ENCODE measurements at places on chromosomes 12 and 14.

GRCh38 chr14:50922803-50923202, 21.5 kb downstream of the PYGL start:
- no peak for DNase-seq

DNA sequence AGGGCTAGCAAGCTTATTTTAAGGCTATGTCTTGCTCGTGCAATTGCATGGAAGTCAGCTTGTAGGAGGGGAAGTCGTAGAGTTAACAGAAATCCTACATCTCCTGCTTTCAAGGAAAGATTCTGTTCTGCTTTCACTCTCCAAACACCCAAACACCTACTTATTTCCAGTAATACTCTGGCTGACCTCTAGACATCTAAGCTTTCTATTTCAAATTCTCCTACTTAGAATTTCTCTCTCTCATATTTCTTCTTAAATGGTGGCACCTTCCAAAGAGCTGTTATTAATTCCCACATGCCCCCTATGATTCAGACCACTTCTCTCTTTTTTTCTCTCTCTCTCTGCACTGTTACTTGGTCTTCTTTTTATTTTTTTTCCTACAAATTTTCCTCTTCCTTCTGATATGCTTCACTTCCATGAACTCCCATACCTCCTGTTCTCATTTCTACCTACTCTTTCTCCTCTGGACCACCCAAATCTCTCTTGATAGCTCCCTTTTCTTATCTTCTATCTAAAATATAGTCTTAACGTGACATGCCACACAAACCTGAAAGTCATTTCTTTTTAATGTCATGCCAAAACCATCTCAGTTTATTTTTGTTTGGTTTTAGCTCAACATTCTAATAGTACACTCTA, 90.8 kb downstream of the RPS6KA5 start:
- no peak for DNase-seq

- DNase-seq = no peak
These were observed 41.4 kb downstream of the BORCS5 start for GRCh38 chr12:12398026-12398859.

DNA sequence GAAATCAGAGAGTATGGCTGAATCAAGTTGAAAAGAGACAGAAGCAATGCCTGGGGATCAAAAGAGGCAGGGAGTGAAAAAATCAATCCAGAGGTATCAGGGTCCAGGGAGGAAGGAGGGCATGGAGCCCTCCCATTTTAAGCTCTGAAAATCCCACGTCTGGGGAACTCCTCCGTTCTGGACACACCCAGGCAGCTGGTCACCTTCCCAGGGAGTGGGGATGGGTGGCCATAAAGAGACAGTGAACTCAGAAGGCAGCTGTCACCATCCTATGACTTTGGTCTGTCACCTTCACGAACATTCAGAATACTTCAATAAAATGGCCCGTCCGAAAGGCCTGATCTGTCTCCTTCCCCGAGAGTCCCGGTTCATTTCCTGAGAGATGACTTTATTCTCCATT, 71.6 kb downstream of the MAP1LC3B2 start:
- DNase-seq = no peak

DNA sequence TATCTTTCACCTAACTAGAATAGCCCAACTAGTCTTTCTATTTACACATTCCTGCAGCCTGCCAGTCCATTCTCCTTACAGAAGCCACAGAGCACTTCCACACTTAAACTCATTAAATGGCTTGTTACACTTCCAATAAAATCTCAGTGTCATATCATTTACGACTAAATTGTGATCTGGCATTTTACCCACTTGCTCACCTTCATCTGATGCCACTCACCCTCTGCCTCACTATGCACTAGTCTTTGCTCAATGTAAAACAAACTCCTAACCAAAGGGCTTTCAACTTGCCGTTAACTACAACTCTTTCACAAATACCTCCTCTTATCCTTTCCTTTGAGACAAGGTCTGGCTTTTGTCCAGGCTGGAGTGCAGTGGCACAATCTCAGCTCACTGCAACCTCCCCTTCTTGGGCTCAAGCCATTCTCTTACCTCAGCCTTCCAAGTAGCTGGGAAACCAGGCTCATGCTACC, 24.1 kb downstream of the YAF2 start:
- DNase-seq = no peak

DNA sequence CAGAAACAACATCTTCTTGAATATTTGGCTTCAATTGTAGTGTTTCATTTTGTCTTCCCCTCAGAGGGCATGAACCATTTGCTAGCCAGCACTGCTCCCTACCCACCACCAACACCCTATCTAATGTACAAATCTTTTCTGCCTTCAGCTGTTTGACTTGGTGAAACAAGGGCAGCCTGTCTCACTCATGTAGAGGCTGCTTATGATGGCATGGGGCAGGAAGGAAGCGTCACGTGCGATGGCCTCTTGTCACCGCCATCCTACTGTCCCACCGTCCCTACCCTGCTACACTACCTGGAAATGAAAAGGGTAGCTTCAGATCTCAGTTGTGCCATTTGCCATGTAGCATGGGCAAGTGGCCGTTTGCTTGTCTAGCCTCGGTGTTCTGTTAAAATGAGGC, 29.9 kb upstream of the LRTM2 start:
- no peak for DNase-seq

DNA sequence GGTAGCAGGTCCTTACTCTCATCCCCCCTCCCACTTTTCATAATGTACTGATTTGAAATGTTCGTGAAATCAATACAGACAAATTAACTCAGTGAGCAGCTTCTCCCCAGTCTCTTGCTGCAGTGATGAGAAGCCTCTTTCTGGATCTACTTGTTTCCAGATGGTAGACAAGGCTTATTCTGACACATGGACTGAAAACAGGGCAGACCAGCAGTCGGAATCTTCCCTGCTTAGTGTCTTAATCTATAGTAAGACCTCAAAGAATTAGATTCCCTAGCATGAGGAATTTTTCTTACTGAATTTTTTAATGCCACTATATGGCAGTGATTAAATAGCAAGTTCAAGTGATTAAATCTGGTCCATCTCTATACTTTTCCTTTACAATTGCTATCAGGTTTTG, 120.1 kb downstream of the RGS6 start:
- no peak for DNase-seq

DNA sequence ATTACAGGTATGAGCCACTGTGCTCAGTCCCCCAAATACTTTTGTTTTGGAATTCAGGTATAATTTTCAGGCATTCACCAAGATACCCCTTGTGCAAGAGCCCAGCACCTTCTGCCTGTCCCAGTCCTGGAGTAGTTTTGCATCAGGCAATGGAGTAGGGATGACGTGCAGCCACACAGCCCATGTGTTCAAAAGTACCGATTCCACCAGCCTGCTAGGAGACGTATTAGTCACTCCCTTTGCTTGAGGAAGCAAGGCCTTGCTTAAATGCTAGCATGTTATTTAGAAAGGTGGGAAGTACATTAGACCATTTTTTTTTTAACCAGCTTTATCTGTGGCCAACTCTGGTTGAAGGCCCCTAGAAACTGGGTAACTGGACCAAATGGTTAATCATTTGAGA, 15.0 kb upstream of the GALNT16 start:
- DNase-seq = no peak

- DNase-seq = no peak
These were observed 39.2 kb upstream of the DYNC1H1 start for GRCh38 chr14:101925152-101925551.

GRCh38 chr12:57518920-57519795, 1.2 kb downstream of the DDIT3 start:
- no peak for DNase-seq

DNA sequence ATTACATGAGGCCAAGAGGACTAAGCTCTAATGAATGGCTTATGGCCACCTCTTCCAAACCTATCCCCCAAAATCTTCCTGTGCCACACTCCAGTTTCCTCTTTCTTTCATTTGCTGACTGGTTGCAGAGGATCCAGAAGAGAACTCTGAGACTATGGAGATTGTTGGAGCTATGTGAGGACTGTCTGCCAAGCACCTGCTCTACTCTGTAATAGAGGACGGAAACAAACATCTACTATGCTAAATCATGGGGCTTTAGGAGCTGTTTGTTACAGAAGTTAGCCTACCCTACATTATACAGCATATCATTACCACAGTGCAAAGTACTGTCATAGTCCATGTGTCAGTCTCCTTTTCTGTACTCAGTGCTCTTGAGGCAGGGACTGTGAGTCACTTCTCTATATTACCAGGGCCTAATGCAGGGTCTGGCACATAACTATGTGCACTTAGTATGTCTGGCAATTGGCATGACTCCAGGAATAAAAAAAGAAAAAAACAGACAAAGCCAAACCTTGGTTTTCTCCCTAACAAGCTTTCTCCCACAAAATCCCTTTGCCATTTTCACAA, 95.1 kb downstream of the RPAP3 start:
- DNase-seq = no peak

DNA sequence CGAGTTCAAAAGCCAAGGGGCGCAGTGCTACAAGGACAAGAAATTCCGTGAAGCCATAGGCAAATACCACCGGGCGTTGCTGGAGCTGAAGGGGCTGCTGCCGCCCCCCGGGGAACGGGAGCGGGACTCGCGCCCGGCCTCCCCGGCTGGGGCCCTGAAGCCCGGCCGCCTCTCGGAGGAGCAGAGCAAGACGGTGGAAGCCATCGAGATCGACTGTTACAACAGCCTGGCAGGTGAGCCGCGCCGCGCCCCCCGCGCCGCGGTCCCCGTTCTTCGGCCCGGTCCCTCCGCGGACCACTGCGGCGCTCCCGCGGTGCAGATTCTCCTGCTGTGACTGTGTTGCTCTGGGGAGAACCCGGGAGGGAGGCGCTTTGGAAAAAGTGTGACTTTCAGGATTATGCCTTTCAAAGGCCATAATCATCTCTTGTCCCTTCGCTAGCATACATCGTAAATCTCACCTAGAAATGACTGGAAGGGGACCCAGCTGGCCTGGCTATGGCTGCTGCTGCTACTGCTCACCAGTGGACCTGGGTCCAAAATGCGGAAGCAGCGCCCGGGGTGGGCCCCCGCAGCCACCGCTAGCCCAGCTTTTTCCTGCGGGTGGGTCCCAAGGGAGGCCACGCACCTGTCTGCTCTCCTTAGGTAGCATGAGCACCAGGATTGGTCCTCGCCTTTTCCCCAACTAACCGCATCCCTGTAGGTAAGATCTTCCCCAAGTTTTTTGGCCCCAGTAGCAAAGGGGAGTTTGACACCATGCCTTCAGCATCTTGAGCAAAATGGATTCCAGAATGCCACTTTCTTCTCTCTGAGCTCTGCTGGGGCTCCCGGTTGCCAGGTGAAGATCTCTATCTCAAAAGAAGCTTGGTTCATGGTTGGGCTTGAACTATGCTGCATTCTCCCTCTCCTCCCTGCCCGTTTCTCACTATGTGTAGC, 853 bp downstream of the TTC9 start:
- peak; percentile 46 for DNase-seq

GRCh38 chr12:113453330-113453729, 18.3 kb downstream of the LHX5 start:
- no peak for DNase-seq

DNA sequence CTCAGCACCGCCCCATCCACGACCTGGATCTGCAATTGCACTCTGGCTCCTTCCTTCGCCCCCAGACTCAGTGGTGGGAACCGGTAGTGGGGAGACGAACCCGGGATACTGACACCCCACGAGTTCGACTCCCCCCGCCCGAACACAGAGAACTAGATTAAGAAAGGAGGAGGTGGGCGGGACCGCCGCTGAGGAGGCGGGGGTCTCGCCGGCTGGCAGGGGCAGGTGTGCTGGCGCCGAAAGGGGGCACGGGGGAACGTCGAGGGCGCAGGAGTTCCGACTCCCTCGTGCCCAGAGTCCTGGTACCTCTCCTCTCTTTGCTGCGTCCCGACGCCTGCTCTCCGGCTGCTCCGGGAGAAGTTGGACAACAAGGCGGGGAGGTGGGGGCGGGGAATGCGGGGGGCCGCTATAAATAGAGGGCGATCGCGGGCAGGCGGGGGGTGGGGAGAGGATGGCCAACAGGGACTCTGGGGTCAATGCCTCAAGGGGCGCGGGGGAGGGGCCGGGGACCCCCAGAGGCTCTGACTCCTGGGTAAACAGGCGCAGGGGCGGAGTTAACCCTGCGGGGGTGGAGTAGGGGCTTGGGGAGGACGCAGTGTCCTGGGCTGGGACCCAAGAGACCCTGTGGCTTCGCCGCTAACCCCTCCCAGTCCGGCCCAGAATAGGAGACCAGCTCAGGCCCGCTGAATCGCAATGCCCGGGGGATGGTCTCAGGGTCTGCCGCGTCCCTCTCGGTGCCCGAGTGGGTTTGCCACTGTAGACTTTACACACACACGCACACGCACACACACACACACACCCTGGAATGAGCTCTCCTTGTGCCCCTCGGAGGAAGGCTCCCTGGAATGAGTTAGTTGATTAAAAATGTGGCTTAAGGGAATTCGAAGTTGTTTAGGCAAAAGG, 761 bp upstream of the NDRG2 start:
- DNase-seq = no peak

DNA sequence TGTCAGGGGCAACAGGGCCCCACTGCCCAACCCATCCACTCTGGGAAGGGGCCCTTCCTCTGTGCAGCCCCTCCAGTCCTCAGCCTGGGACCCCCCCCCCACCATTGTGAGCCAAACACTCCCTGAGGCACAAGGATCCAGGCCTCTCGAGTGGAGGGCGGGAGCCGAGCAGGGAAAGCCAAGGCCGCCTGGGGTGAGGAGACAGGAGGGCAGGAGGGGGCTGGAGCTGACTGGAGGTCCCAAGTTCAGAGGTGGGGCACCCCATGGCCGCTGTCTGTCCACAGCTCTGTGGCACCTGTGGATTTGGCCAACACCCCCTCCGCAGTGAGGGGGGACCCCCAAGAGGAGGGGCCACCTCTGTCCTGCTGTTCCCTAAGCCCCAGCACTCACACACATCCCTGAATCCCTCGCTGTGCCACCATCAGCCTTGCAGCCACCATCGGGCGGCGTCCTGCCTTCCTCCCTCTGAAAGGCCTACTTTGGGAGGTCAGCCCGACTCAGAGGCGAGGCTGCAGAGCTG, 25.4 kb upstream of the C14orf180 start:
- DNase-seq = no peak

GRCh38 chr14:101851736-101852405, 90.4 kb downstream of the PPP2R5C start:
- DNase-seq = no peak

DNA sequence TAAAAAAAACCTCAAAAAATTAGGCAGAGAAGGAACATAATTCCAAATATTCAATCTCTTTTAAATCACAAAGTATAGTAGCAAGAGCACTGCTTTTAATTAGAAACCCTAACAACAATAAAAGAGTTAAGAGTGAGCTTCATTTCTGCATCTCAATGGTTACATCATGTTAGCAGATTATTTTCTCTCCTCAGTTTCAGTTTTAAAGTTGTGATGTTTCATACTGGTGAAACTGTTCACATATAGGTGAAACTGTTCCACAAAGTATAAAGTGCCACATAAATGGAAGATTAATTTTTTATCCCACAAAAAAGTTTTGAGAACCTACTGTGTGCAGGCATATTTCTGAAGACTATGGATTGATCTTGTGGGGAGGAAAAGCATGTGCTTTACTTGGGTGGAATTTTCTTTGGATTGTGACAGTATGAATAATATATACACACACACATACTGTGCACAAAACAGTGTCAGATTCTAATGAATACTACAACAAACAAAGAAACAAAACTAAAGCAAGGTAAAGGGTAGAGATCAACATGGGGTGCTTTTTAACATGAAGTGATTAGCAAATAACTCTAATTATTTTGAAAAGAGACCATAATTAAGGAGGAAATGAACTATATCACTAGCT, 17.1 kb downstream of the LUM start:
- no peak for DNase-seq

Data from NCI-H345 (cell line).